ENCODE measurements at places on chromosomes 16 and 17. TPM values are rescaled to one million over a fixed set of nuclear protein-coding genes. Genes with fewer than 3 reads are reported as not detected.

GRCh38 chr16:86879268-86879667 lies 300.9 kb downstream of the FOXL1 start:
- DNase-seq: peak; percentile 64

- no peak for DNase-seq
Measured at GRCh38 chr16:52309446-52310416, 237.2 kb downstream of the TOX3 start.

GRCh38 chr16:84562174-84562815 lies 55.6 kb downstream of the COTL1 start:
- no peak for DNase-seq

DNA sequence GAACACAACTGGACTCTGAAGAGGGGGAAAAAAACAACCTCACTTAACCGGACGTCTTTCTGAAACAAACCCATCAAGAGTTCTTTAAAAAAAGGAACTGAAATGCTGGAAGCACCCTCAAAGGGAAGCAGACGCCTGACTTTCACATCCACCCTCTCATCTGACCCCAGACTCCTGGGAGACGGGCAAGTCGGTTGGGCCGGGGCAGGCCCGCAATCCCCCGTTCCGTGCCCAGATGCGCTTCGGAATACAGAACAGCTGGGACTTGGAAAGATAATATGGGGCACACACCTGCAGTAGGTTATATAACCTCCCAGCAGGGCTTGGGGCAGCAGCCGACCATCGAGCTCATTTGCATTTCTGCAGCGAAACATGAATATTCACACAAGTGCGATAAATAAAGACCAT lies 3.7 kb downstream of the ARHGAP27 start:
- DNase-seq: no peak

KRT23 gene
- 0.80 TPM for total RNA-seq
